ENCODE measurements at places on chromosomes 2 and 18. TPM values are rescaled to one million over a fixed set of nuclear protein-coding genes. Genes with fewer than 3 reads are reported as not detected.

- no peak for DNase-seq
Measured at GRCh38 chr2:147657086-147658000, 187.5 kb upstream of the ACVR2A start.

DNA sequence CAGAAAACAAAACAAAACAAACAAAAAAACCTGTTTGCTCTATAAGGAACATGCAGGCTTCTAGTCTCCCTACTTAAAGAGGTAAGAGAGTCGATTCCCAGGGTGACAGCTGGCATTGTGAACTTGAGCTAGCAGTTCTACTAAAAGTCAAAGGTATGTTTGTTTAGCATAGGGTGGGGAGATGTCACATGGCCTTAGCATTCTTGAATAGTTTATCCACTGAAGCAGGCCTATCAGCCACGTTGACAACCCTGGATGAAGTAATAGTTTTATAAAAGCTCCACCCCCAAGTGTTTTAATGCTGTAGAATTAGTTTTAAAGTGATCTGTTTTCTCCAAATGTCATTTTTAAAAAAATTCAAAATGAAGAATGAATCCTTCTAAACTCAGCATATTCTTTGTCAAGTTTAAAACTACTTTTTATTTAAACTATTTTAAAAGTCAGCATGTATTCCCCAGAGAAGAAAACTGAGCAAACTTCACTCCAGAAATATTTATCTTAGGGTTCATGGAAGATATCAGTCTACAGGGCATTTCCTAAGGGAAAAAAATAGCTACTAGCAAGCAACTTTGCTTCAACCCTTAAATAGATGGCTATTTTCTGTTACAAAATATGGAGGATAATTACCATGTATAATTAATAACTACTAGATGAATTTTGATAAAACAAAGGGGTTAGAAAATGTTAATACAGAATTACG is 1.7 kb downstream of the MYOM1 start:
- no peak for DNase-seq

DNA sequence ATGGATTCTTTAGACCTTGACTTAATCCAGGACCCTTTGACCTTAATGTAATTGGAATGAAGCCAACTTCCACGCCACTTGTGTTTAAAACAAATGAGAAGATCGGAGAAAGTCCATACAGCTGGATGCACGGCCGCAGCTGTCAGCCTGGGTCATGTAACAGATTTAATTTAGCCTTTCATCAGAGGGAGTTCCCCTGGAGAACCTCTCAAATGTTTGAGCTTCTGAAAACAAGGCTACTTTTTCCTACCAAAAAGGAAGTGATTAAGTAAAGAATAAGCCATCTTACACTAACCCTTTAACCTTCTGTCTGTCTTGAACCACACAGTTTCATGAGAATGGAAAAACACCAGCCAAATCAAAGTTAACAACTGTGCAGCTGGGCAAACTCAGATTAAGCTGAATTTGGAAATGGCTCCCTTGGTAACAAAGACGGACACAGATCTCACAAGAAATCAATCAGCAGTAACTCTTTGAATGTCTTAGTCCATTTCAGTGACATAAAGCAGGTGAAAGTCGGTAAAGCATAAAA is 103.6 kb downstream of the DOCK10 start:
- no peak for DNase-seq

DNA sequence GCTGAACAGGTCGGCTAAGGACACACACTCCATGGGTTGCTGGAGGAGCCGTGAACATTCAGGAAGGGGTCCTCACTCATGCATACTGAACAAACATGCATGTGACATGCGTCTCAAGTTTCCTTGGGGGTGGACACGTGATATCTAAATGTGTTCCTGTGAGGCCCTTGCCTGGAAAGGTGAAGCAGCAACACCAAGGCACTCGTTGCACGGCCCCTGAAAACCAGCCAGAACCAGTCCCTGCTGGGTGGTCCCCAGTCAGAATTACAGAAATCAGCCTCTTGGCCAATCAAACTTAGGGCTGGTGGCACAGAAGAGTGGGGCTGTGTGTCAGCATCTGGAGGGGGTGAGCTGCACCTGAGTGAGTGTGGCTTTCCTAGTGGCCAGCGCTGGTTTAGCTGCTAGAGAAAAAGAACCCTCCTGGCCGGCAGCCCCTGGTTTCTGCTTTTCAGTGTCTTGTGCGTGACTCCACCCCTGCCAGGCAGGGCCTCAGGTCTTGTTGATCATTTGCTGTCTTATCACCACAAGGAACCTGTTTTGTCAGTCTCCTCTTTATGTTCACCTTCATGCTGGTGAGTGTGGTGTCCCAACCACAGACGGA is 3.2 kb upstream of the AQP12B start:
- no peak for DNase-seq

- DNase-seq = no peak
Measured at GRCh38 chr2:144675731-144676130, 155.8 kb upstream of the ZEB2 start.

DNA sequence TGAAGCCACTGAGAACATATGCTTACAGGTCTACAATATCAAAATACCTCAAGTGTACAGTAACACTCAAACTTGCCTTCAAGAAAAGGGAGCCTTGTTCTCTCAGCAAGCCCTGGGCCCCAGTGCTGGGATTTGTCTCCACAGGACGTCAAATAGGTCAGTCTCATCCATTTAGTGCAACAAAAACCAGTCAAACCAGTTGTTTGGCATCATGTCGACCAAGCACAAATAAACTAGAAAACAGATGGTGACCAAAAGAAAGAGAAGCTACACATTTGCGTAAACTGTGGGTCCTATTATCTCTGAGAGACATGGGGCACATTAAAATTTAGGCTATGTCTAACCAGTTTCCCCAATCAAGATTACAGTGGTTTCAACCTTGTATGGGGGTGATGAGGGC is 182.6 kb upstream of the PKDCC start:
- no peak for DNase-seq

DNA sequence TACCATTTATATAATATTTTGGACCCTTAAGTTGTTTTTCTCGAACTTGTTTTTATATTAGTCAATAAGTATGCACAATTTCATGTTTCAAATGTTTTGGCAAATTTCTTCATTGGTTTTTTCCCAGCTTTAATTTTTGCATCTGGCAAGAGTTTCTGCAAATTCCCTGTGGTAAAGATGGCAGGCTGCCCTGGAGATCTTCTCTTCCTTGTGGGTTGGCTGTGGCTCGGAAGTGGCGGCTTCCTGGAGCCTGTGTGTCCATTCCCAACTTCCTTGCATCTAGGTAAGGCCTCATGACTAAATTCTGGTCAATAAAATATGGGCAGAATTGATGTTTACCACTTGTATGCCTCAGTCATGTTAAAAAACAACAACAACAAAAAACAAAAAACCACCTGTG is 818.6 kb downstream of the EPHA4 start:
- DNase-seq = no peak

- peak; percentile 55 for DNase-seq
Measured at GRCh38 chr2:62570861-62571698, 65.1 kb upstream of the TMEM17 start.

GRCh38 chr18:29712785-29713184 is 1329.8 kb downstream of the DSC3 start:
- DNase-seq = no peak

DNA sequence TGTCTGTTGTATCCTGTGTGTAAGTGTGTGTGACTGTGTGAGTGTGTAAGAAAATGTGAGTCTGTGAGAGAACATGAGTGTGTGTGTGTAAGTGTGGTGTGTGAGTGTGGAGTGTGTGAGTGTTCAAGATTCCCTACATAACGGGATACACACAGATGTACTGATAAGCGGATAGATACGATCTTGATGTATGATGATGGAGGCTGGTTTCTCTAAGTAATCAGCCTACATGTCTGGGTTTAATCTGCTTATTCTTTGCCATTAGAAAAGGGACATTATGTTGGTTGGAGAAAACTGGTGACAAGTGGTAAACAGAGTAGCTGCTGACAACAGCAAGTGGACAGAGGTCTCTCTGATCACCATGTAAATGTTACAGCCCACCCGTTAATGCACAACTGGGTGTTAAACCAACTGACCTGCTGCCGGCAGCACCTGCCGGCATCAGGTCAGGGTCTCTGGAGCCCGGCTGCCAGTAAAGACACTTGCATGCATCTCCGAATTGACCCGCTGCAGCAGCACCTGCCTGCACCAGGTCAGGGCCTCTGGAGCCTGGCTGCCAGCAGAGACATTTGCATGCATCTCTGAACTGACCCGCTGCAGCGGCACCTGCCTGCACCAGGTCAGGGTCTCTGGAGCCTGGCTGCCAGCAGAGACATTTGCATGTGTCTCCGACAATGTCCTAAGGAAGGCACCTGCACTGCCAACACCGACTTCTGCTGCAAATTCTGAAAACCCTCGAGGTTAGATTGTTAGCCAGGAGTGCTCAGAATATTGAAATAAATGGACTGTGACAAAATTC is 87.5 kb downstream of the MBP start:
- DNase-seq = no peak

GRCh38 chr18:75216911-75217689 is 6.5 kb downstream of the TSHZ1 start:
- no peak for DNase-seq

GRCh38 chr2:144114760-144115159 is 405.2 kb downstream of the ZEB2 start:
- no peak for DNase-seq

- DNase-seq = no peak
Measured at GRCh38 chr2:81068144-81068543, 763.6 kb upstream of the LRRTM1 start.

- no peak for DNase-seq
Measured at GRCh38 chr18:70754486-70754885, 465.6 kb downstream of the SOCS6 start.

GRCh38 chr2:215557701-215558100 is 121.8 kb upstream of the FN1 start:
- no peak for DNase-seq

- DNase-seq = no peak
Measured at GRCh38 chr2:121707920-121708361, 28.7 kb downstream of the NIFK start.

- DNase-seq = peak; percentile 47
Measured at GRCh38 chr2:45652090-45653031, 886 bp downstream of the PRKCE start.

DNA sequence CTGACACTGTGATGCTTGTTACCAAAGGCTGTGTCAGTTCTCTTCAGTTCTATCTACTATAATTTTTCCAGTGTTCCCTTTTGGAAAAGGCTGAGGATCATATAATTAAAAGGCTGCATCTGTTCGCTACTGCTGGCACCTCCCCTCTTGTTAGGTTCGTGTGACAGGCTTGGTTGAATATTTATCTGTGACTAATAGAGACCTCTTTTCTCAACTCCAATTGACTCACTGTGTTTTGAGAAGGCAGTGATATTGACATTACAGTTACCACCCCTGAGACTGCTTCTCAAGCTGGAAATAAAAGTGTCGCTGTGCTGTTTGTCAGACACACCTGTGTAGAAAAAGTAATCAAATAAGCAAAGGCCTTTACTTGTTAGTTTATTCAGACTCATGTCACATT is 205.5 kb upstream of the KCNH7 start:
- DNase-seq = no peak

GRCh38 chr2:45330637-45331409 is 280.2 kb downstream of the SRBD1 start:
- DNase-seq = no peak

- DNase-seq = no peak
Measured at GRCh38 chr2:177403838-177404237, 11.3 kb downstream of the AGPS start.

DNA sequence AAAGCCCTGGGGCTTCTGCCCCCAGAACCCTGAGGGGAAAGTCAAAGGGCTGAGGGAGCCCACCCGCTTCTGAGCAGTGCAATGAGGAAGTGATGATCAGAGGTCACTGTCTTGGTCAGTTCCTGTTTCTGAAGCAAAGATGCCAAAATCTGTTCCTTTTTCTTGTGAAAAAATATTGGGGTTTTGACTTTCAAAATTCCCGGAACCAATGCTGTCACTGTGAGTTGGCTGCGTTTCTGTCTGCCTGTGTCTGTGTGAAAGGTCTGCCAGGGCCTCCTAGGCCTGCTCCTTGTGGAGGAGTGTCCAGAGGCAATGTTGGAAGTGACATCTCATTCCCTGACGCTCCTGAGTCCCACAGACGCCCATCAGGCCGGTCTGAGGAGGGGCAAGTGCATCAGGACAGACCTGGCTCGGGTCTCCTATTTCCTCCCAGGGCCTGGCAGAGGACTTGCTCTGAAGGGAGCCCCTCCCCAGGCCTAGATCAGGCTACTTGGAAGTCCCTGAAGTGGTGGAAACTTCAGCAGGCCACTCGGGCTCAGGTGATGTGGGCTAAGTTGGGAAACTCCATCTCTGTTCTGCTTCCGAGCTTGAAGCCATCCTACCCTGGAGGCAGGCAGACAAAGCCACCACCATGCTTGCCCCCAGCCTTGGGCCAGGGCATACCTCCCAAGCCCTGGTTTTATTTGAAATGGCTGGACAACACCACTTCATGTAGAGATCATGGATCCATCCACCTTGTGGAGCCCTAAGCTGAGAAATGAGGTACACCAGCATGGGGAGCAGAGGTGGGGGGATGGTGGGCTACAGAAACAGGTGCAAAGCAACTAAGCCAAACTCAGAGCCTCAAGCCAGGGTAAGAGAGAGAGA is 51.0 kb downstream of the PKDCC start:
- peak; percentile 65 for DNase-seq

- peak; percentile 47 for DNase-seq
Measured at GRCh38 chr2:38740851-38741731, 10.1 kb downstream of the SRSF7 start.

GRCh38 chr18:63234432-63234831 is 85.1 kb downstream of the BCL2 start:
- DNase-seq = no peak

- no peak for DNase-seq
Measured at GRCh38 chr2:150544731-150545130, 57.3 kb upstream of the RND3 start.

GRCh38 chr2:111066062-111066593 is 54.6 kb upstream of the BCL2L11 start:
- DNase-seq = no peak

The PRR30 gene
- total RNA-seq = not detected

The NTSR2 gene
- 1.1 TPM for total RNA-seq

The PGAP1 gene
- total RNA-seq = 11.6 TPM

The ATG16L1 gene
- 10.9 TPM for total RNA-seq

The SLC9A2 gene
- total RNA-seq = 0.57 TPM

The HOXD12 gene
- not detected for total RNA-seq

The SMC6 gene
- 9.4 TPM for total RNA-seq

The ICA1L gene
- total RNA-seq = 7.6 TPM

The RAD51AP2 gene
- 0.10 TPM for total RNA-seq

The OTOS gene
- not detected for total RNA-seq

Measured in adrenal gland (tissue), 19 donors.